ENCODE measurements at places on chromosomes 16 and 17.
A peak's percentile ranks its signal among the peaks of the same experiment; 100 is the strongest.

GRCh38 chr16:50284131-50284911, 18.0 kb downstream of the ADCY7 start:
- DNase-seq, result no peak

- no peak for DNase-seq
Observed at GRCh38 chr17:77394540-77395295, 253.9 kb downstream of the SEC14L1 start.

DNA sequence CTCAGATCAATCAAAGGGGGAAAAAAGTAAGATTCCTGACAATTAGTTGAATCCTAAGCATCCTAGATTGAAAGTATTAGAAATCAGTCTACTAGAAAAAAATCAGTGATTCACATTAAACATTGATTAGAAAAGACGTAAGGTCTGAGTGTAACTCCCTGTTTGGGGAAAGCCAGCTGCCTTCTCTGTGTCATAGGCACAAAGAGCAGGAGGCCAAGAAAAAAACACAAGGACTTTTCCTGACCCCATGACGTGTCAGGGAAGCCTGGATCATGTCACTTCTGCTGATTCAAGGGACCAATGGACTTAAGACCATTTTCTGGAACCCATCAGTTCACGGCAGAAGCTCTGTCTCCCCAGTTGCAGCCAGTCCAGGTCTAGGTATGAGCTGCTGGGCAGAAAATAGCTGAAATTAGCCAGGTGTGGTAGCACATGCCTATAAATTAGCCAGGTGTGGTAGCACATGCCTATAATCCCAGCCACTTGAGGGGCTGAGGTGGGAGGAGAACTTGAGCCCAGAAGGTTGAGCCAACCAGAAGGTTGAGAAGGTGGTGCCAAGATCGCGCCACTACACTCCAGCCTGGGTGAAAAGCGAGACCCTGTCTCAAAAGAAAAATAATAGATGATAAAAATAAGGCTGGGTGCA, 35.9 kb downstream of the RANBP10 start:
- no peak for DNase-seq

DNA sequence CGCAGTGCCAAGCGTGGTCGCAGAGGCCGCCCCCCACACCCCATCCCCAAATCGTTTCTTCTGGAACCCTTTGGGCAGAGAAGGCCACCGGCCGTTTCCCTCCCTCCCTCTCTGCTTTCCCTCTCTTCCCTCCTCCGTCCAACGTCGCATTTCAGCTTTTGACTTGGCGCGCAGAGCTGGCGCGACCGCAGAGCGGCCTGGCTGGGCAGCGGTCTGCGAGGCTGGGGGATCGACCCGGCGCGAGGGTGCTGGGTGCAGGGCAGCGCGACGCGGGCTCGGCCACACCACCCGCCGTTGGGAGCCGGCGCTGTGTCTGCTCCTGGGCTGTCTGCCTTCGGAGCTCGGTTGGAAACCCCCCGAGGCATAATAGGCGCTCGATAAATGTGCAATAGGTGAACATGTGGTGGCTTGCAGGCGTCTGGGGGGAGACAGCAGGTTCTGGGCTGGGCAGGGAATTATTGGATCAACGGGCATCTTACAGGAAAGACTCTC, 2.8 kb upstream of the NTN3 start:
- DNase-seq, result peak; percentile 87

DNA sequence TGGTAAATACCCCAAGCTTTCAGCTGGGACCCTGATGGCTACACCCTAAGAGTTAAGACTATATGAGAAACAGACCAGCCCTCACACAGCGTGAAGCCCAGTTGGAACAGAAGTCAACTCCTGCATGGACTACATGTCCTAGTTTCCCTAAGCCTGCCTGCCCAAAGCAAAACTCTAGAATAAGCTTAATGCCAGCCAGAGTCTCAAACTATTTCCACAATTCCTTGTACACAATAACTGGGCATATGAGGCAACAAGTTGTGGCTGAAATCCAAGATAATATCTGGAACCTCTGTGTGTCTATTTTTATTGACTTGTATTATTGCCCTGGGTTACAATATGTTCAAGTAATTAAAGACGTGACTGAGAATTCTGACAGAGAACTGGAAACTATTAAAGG, 19.4 kb downstream of the MYH10 start:
- no peak for DNase-seq

- DNase-seq, result no peak
Observed at GRCh38 chr17:13346996-13347762, 254.6 kb downstream of the HS3ST3A1 start.

GRCh38 chr16:3062553-3062952, 2.9 kb upstream of the IL32 start:
- no peak for DNase-seq
